ENCODE measurements at places on chromosomes 4 and X. TPM values are rescaled to one million over a fixed set of nuclear protein-coding genes. Genes with fewer than 3 reads are reported as not detected.

The STPG2 gene
- total RNA-seq: not detected

DNA sequence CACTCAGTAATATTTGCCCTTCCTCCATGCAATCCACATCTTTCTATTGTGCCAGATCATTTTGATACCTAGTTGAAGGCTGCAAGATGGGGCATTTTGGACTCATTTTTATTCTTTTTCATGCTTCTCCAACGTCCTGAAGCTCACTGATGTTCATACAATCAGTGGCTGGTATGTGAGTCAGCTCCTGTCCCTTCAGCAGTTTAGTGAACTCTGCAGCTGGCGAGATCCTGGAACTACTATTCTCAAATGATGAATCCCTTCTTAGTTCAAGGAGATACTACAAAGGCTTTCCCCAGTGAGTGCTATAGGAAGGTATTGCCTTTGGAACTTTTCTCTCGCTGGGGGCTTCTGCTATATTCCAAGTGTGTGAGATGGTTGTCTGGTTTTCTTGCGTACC, 9.6 kb upstream of the CCDC149 start:
- DNase-seq: no peak

The RASL11B gene
- total RNA-seq: 0.24 TPM

The SPANXN4 gene
- total RNA-seq: not detected

DNA sequence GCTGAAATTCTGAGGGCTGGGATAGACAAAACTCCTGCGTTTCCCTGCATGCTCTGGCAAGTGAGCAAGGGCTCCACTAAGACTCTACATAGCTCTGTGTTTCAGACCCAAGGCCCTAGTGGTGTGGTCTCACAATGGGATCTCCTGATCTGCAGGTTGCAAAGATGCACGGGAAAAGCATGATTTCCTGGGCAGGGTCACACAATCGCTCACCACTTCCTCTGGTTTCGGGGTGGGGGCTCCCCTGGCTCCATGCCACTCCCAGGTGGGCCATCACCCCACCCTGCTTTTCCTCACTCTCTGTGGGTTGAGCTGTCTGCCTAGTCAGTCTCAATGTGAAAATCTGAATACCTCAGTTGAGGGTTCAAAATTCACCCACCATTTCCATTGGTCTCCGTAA, 111.5 kb downstream of the KLF8 start:
- peak; percentile 30 for DNase-seq

The STARD8 gene
- 0.10 TPM for total RNA-seq

GRCh38 chr4:36115312-36115711, 129.0 kb downstream of the ARAP2 start:
- no peak for DNase-seq

- DNase-seq: no peak
Measured at GRCh38 chrX:148632444-148632843, 132.0 kb downstream of the AFF2 start.

GRCh38 chr4:113809311-113809710, 47.8 kb upstream of the CAMK2D start:
- DNase-seq: peak; percentile 14

GRCh38 chrX:47228550-47229270, 4.1 kb upstream of the USP11 start:
- DNase-seq: no peak

The TSPAN6 gene
- 0.42 TPM for total RNA-seq

DNA sequence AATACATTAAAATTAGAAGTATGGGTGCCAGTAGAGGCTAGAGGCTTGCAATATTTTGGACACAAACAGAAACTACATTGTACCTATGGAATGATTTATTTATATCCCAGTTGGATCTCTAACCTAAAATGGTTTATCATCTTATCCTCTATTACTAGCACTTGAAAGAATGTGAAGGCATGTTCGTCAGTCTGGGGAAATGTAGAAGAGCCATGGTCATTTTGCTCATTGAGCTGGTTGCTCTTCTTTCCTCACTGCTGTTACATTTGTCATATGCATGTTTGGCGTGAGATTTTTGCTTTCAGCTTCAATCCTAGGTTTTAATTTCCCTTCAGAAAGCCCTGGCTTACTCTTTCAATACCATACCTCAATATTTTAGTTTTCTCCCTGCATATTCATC, 82.4 kb upstream of the MYOZ2 start:
- no peak for DNase-seq

GRCh38 chrX:39642071-39642470, 455.7 kb downstream of the BCOR start:
- no peak for DNase-seq

GRCh38 chrX:109840585-109840984, 107.5 kb upstream of the ACSL4 start:
- peak; percentile 47 for DNase-seq

- DNase-seq: peak; percentile 30
Measured at GRCh38 chr4:121182296-121182695, 18.2 kb upstream of the TNIP3 start.

- DNase-seq: peak; percentile 30
Measured at GRCh38 chr4:88008122-88008742, 797 bp downstream of the PKD2 start.

All from activated naive CD4-positive, alpha-beta T cell treated with anti-CD3 and anti-CD28 coated beads for 36 hours (primary cell).